Uterine smooth muscle cell (primary cell): ENCODE measurements at places on chromosomes 1 and 21. TPM values are rescaled to one million over a fixed set of nuclear protein-coding genes. Genes with fewer than 3 reads are reported as not detected.

The OLFML3 gene
- 187 and 300 TPM in 2 replicates for total RNA-seq

The TRIM67 gene
- not detected in 2 replicates for total RNA-seq

The HMGCS2 gene
- total RNA-seq: not detected in 2 replicates

The PPT1 gene
- total RNA-seq: 54.2 and 56.2 TPM in 2 replicates

The NKAIN1 gene
- total RNA-seq: not detected in 2 replicates

The SPRR2E gene
- total RNA-seq: not detected in 2 replicates

The KRTAP11-1 gene
- total RNA-seq: not detected in 2 replicates

The TEX38 gene
- not detected in 2 replicates for total RNA-seq
